ENCODE measurements at places on chromosomes 7 and 10.

- no peak for DNase-seq
Observed at GRCh38 chr7:90564455-90564854, 31.7 kb upstream of the CDK14 start.

DNA sequence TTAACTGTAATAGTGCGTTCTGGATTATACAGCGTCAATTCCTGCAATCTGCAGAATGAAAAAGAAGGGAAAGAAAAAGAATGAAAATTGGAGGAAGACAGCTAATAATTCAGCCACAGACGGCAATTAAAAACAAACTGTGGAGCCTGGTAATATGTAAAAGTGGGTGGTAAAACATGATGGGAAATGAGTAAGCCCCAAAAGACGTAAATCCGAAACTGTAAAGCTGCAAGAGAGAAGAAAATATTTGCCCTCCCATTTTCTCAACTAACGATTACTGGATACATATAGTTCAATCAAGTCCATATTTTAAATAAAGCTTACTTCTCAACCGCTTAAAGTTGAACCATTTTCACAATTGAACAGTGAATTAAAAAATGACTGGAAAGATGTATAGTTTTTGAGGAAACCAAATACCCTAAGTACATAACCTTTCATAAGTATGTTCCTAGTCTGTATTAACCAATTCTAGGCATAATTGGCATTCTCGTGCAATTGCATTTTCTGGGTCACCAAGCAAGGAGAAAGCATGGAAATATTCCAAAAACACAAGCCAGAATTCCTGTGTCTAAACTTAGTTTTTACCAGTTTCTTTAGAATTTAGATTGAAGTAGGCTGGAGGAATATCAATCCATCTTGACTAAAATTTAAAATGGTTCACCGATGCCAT lies 44.8 kb downstream of the MALSU1 start:
- DNase-seq, result no peak

DNA sequence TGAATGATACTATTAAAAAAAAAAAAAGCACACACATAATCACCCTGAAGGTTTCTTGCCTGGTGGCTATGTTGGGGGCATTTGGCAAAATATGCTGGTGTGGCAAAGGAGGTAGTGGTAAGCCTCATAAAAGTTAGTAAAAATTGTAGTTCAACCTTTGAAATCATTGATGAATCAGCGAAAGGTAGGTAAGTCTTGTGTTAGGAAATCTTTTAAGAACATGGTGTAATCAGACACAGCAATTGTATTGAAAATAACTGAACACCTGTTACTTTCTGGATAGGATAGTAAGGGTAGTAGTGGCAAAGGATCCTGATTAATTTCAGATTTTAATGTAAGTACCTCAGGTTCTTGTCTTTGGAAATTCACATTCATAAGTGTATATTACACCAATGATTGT lies 40.9 kb downstream of the CALML5 start:
- DNase-seq, result no peak

- DNase-seq, result no peak
Observed at GRCh38 chr7:82163586-82163985, 280.0 kb downstream of the CACNA2D1 start.

DNA sequence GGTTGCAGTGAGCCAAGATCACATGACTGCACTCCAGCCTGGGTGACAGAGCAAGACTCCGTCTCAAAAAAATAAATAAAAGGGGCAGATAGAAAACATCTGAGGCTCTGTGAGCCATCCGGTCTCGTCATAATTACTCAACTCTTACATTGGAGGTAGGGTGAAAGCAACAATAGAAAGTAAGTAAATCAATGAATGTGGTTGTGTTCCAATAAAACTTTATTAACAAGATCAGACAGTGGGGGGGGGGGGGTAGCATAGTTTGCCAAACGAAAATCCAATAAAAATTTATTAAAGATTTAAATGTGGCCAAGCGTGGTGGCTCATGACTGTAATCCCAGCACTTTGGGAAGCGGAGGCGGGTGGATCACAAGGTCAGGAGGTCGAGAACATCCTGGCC lies 2.8 kb upstream of the ZFAND4 start:
- DNase-seq, result no peak

DNA sequence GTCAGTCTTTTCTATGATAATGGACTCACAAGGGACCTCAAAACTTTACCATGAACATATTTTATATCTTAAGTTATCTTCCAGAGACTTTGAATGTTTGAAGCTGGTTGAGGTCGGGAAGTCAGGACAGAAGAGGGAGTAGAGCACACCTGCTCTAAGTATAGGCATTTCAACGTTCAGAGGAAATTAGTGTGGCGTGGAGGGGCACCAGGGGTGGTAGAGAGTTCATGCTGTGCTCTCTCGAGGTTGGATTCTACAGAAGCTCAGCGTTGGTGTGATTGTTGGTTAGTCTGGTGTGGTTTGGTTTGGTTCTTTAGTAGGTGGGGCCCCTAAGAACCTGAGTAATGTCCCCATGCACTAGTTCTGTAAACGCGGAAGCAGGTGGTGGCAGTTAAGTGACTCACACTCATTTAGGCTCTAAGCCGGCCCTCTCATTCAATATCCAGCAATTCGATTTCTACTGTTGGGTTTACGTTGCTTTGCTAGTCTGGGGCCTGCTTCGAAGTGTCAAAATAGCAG lies 19.8 kb downstream of the CNTNAP2 start:
- no peak for DNase-seq

DNA sequence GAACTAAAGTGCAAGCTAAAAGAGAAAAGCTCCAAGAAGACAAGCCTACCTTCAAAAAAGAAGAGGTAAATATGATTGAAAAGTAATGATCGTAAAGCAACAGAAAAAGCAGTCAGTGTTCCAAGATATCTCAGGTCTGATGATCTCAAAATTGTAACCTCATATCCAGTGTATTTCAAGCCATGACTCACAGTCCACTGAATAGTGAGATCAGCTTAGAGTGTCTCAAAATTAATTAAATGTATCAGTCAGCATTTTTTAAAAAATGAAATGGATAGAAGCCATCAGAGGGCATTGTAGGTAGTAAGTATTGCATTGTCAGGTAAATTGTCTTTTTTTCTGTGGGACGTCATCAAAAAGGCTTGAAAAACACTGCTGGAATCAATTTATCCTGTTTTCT lies 50.6 kb upstream of the AGBL3 start:
- no peak for DNase-seq

- no peak for DNase-seq
Observed at GRCh38 chr7:27586825-27587224, 75.9 kb downstream of the HIBADH start.

DNA sequence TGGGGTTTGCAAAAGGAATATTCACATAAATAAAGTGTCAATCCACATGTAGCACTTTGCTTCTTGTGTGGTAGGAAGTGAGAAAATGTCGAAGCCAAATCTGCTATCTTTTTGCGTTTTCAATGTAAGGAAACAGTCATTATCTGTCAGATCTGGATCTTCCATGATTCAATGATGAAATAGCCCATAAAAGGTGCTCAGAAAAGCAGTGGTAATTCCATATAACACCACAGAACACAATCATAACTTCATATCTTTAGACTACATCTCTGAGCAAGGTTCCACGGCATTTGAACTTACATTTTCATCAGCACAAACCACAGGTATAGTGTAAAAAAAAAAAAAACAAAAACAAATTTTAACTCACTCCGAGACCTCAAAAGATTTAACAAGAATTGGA lies 39.9 kb upstream of the EGR2 start:
- no peak for DNase-seq

DNA sequence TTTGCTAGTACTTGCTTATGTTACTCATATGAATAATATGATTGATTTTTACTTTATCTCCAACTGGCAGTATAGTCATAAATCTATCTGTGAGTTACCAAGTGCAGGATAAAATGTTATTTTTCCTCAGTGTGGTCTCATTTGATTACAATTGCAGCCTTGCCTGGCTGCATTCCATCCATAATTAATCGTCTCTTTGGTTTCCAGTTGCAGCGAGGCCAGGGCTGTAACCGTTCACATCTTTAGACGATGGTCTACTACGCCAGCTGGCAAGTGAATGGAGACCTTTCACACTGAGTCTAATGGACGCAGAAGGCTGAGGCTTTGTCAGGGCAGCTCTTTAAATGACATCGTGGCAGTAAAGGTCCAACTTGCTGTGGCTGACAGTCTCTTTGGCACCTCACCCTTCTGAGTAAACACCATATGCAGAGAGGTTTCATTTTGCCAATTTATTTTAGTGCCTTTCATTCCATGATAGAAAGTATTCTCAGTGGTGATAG lies 84.0 kb downstream of the ARL4A start:
- no peak for DNase-seq

DNA sequence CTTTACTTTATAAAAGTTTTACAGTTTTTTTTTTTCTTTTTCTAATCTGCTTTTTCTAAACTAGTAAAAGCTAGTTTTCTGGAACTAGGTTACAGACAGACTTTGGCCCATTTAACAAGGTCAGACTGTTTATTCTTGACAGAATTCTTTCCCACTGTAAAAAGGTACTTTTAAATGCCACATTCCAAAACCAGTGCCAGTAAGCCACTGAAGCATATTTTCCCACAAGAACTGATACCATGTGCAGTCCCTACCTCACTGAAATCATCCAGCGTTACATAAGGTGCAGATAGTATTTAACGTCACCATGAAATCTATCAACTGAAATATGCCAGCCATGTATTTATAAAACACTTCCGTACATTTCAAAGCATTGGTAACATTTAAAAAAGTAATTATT lies 121.6 kb downstream of the CDK6 start:
- no peak for DNase-seq

GRCh38 chr7:68734431-68734830 lies 863.8 kb upstream of the AUTS2 start:
- no peak for DNase-seq

GRCh38 chr10:131997366-131998049 lies 15.8 kb upstream of the BNIP3 start:
- DNase-seq, result no peak
